ENCODE measurements at places on chromosomes 12 and 14.

- no peak for DNase-seq
Measured at GRCh38 chr12:91105807-91106206, 5.5 kb downstream of the LUM start.

DNA sequence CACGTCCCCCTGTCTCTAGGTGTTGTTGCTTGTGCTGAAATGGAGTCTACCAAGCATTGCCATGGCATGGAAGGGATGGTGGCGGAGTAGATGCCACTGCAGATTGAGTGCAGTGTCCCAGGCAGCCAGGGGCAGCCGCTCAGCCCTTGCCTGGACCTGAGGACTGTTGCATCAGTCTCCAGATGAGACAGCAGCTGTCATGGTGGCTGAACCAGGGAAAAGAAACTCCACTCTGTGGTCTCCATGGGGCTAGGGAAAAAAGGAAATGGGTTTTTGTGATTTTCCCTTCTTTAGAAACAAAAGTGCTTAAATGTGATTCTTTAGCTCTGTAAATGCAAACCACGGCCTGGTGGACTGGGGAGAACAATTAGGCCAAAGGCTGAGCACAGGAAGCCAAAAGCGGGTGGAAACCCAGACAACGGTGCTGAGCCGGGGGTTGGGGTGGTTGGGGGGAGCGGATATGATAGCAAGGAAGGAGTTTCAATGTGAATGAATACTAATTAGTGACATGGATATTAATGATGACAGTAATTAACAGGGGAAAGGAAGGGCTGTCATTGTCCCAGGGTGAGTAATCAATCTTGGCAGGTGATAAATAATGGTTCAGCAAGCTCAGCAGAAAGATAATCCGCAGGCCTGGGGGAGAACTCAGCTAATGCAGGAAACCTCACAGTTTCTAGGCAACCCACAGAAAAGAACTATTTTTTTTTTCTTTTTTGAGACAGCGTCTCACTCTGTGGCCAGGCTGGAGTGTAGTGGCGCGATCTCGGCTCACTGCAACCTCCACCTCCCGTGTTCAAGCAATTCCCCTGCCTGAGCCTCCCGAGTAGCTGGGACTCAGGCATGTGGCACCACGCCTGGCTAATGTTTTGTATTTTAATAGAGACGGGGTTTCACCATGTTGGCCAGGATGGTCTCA lies 442.6 kb downstream of the DPF3 start:
- peak; percentile 16 for DNase-seq

GRCh38 chr12:42235426-42235825 lies 2.6 kb downstream of the YAF2 start:
- no peak for DNase-seq

DNA sequence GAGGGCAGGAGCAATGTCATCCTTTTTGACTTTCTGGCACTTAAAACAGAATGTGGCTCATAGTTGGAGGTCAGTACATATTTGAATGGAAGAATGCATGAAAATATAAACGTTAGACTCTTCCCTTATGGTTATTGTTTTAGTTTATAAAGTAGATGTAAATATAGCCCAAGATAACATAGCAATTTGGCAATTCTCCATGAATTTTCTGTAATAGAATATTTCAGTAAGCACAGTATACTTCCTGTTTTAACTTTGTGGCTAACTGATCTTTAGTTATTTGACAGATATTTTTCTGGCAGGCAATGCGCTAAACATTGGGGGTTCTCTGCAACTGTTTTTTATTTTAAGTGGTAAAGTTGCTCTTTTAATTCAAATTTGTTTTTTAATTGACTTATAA lies 763.0 kb downstream of the NRXN3 start:
- DNase-seq: no peak

GRCh38 chr12:47270782-47271664 lies 191.3 kb upstream of the AMIGO2 start:
- no peak for DNase-seq

GRCh38 chr14:42927313-42927712 lies 1320.6 kb downstream of the LRFN5 start:
- no peak for DNase-seq

DNA sequence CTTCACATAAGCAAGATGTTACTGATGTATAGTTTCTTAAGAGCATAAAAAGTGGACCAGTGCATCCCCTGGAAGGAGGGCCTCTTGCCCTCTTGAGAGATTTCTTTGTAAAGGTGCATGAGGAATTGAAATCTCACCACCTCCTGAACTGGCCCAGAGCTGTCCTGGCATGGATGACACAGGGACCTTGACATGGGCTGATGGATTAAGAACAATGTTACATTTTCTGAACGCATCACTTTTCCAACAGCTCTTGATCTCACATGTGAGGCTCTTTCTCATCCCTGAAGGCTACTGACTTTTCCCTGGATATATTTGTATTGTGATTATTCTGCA lies 360.4 kb downstream of the RGS6 start:
- DNase-seq: no peak

GRCh38 chr14:70183991-70184390 lies 4.8 kb downstream of the SLC8A3 start:
- no peak for DNase-seq

DNA sequence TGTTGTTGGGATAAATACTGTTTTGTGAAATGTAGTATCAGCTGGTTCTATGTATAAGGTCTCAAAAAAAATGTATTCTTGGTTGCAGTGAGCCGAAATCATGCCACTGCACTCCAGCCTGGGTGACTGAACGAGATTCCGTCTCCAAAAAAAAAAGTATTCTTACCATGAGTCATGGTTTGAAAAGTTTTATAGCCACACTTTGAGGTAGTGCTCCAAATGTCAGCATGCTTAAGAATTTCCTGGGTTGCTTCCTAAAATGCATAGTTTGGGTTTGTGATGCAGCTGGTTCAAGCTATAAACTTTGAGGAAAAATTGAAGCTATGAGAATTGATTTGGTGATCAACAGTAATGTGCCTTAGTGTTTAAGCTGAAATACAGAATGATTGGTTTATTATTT lies 48.0 kb downstream of the ETNK1 start:
- DNase-seq: no peak

DNA sequence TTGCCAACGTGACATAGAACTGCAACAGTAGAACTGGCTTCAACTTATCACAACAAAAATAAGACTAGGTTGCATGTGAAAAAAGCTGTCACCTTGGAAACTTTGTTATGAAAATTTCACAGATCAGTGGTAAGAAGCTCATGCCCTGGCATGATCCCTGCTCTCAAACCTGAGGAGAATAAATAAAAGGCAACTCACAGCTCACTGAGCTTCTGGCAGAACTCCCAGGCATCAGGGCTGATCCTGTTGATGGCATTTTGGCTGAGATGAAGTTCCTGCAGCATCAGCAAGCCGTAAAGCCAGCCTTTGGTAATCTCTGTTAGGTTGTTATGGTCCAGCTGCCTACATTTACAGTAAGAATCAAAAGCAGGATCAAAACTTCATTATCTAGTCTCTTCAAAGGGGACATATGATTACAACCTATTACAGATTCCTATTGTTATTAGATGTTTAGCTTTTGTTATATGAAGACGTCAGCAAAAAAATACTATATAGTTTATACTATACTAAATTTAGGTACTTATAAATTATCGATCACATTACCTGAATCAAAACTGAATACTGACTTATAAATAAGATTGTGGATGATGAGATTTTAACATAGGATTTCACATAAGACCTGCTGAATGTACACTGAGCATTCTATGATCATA lies 32.0 kb downstream of the LRIG3 start:
- no peak for DNase-seq

- DNase-seq: no peak
Measured at GRCh38 chr12:132478845-132479244, 11.1 kb upstream of the FBRSL1 start.

DNA sequence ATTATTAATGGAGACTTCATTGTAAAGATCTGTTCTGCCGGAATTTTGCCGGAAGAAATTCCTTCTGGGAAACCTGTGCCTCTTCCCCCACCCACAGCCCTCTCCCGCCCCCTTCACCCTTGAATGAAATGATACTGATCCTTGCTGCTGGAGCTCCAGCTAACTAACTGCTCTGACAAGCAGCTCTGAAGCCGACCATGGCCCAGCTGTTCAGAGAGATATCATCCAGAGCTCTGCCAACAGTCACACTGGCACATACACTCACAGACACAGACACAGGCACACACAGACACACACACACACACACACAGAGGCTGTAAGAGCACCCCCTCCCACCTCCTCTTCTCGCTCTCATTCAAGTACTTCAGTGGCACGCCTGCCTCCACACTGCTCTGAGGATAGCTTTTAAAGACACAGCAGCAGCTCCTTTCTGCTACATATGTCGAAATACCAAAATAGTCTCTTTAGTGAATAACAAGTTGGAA lies 88.6 kb downstream of the R3HDM2 start:
- DNase-seq: no peak

DNA sequence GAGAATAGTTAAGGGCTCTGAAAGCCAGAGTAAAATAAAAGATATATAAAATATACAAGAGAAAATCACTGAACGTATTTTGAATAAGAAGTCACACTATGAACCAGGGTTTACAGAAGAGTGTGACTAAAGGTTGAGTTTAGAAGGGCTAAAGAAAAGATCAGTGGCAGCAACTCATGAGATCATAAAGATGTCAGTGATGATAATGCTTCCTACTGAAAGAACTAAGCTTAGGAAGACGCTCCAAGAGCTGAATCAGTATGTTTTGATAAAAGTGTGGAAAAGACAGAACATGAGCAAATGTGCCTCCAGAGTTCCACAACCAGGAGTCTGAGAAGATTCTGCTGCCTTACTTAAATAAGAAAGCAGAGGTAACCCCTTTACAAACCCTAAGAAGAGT lies 74.6 kb downstream of the KITLG start:
- DNase-seq: no peak

GRCh38 chr14:26993556-26993955 lies 395.7 kb upstream of the NOVA1 start:
- no peak for DNase-seq

- DNase-seq: no peak
Measured at GRCh38 chr12:95723693-95724384, 66.7 kb downstream of the NTN4 start.

DNA sequence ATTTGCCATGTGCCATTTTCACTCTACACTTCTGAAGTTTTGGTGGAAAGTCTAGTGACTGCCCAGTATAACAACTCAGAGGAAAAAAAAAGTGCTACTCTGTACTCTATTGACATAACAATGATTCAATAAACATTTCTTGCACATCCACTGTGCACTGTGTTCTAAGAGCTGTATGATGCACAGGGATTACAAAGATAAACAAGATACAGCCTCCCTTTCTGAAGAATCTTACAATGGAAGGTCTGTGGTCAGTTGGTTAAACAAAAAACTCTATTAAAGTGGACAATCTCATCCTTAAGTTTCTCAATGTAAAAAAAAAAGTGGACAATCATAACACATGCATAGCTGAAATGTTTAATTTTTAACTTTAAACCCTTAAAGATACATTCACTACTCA lies 105.7 kb upstream of the RASSF8 start:
- DNase-seq: no peak

- no peak for DNase-seq
Measured at GRCh38 chr14:72555609-72556000, 338.3 kb downstream of the DPF3 start.

GRCh38 chr14:102988054-102988453 lies 65.6 kb downstream of the AMN start:
- no peak for DNase-seq

DNA sequence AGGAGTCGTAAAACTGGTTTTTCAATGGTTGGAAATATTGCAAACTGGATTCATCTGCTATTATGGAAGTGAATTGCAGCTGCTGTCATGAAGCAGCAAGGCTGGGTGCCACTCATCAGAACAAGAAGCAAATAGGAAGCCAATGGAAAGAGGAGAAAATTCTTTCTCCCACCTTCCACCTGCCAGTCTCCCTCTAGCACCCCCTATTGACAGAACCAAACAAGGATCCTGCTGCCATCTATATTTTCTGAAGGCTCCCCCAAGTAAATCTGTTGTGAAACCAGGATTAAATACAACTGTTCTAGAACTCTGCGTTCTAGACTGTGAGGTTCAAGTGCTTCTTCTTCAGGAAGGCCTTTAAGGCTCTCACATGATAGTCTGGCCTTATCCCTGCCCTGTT lies 286.6 kb downstream of the AACS start:
- no peak for DNase-seq

GRCh38 chr12:125104982-125105381 lies 39.7 kb downstream of the AACS start:
- DNase-seq: no peak

DNA sequence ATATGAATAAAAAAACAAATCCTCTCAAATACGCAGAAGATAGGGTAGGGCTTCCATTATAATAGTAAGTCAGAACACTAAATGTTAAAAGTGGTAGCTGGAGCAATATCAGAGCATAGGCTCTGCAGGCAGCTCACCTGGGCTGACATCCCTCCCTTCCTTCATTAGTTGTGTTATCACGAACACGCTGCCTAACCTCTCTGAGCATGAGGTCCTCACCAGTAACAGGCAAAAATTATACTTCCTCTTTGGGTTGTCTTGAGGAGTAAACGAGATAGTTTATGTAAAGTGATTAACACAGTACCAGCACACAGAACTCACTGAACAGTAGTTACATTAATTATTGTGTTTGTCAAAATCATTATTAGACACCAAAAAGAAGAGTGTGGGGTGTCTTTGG lies 154.3 kb downstream of the STXBP6 start:
- no peak for DNase-seq

GRCh38 chr14:24289649-24290280 lies 9.8 kb downstream of the DHRS1 start:
- no peak for DNase-seq

DNA sequence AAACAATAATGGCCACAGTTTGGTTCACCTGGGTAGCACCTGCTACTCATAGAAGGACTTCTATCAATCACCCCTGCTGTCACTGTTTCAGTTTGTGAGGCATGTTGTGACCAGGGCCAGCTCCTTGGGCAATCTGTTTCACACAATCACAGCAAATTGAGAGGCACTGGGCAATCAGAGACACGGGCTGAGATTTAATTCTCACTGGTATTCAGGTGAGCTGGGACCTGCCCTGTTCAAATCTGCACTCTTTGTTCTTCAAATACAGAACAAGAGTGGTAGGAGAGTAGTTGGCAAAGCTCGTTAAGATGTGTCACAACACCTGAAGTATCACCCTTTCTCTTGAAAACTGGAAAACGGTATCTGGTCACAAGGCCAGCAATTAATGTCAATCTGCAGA lies 57.8 kb upstream of the NAP1L1 start:
- DNase-seq: no peak

GRCh38 chr12:107320033-107320928 lies 226.9 kb upstream of the CRY1 start:
- DNase-seq: peak; percentile 67

DNA sequence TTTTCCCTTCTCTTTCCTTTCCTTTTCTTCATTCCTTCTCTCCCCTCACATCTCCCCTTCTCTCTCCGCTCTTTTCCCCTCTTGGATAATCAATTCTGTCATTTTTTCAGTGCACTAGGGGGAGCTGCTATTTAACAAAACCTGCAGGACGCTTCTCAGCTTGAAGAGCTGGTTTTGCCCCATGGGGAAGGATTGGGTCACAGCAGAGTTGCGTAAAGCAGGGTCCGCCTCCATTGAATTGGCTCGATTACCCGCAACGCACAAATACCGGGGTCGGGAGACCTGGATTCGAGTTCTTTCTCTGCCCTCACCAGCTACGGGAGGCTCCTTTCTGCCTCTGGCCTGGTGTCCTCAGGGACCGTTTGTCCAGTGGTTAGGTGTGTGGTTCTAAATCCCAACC lies 42.1 kb upstream of the CHGA start:
- no peak for DNase-seq

GRCh38 chr14:25090256-25090655 lies 40.3 kb upstream of the STXBP6 start:
- no peak for DNase-seq

GRCh38 chr12:79174626-79175025 lies 310.1 kb downstream of the SYT1 start:
- no peak for DNase-seq

Data from stimulated activated CD8-positive, alpha-beta memory T cell treated with anti-CD3 and anti-CD28 coated beads, Interleukin-12 subunit alpha, Interleukin-12 subunit beta, amount 100 ng/mL, for 4 hours (primary cell).